K562 (cell line): ENCODE measurements at places on chromosomes 3 and 15.

- no peak for DNase-seq
Measured at GRCh38 chr3:40951636-40952035, 247.7 kb upstream of the CTNNB1 start.

- DNase-seq, result no peak
Measured at GRCh38 chr15:47516558-47516957, 200.7 kb upstream of the SEMA6D start.

GRCh38 chr15:36814708-36815107 lies 235.3 kb downstream of the CDIN1 start:
- DNase-seq, result no peak

- no peak for DNase-seq
Measured at GRCh38 chr3:126713199-126713598, 9.2 kb downstream of the CHCHD6 start.

DNA sequence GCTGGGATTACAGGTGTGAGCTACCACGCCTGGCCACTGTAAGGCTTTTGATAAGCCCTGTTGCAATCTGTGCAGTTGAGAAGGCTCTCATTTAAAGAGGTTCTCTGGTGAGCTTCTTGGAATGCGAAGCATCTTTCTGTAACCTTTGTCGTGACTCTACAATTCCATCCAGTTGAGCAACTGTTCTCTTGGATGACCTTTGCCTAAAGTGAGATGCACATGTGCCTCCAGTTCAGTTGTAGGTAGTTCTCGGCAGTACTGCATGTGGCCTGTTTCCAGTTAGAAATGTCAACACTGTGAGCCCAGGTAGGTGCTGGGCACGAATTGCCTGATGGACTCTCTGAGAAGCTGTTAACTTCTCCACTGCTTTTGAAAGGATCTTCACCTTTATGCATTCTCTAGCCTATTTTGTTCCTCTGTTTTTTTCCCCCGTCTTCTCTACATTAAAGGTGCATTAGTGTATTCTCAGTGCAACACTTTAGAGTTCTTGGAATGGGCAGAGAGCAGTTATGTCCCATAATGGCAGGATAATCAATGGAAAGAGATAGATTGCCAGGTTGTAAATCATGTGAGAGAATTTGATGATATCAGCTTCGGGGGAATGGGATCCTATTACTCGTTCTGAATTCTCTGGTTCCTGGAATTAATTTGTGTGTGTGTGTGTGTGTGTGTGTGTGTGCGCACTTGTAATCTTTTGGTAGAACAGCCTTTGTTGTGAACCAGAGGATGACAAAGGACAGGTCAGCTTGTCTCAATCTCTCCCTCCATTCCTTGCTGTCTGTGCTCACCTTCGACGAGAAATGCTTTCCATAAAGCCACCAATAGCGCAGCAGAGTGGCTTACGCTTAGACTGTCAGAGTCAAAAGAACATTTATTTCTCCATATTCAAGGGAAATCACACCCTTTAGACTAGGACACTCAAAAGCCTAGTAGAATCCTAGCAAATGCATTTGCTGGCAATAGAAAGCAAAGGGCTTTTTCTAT lies 51.1 kb downstream of the PTPRG start:
- no peak for DNase-seq

DNA sequence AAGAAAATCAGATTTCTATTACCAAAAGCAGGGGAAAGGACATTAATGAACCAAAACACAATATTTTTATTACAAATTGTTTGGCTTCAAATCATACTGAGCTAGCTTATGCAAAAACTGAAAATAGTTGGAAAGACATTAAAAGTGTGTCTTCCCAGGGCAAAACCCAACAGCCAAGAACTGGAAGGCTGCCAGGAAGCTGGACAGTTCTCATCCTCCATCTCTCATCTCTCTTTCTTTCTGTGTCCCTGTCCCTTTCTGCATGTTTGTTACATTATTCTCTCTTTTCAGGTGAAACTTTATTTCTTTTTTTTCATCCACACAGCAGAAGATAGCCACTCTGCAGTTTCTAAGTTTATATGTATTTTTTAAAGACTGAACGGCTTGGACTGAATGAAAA lies 41.1 kb upstream of the SNTN start:
- DNase-seq, result no peak

GRCh38 chr3:102177075-102177755 lies 257.6 kb upstream of the ZPLD1 start:
- DNase-seq, result no peak
